NCI-H1930 (cell line): ENCODE measurements at places on chromosomes 3 and 15.

DNA sequence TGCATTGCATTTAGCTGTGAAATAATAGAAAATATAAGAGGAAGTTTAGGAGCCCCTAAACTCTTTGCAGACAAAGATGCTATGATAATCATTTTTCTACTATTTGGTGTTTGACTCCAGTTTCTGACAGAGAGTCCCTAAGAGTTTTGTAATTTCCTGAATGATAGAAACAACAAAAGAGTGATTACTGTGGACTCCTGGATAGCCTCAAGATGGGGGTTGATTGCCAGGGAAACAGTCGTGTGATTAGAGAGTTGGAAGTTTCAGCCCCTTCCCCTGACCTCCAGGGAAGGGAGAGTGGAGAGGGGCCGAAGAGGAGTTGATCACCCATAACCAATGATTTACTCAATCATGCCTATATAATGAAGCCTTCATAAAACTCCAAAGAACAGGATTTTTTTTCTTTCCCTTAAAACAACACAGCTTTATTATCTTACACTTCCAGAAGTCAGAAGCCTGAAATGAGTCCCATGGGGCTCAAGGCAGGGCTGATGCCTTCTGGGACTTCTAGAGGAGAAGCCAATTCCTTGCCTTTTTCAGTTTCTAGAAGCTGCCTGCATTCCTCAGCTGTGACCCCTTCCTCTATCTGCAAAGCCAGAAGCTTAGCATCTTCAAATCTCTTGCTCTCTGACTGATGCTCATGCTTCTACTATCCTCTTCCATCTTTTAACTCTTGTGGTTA, 292.3 kb upstream of the ZPLD1 start:
- DNase-seq, result no peak

DNA sequence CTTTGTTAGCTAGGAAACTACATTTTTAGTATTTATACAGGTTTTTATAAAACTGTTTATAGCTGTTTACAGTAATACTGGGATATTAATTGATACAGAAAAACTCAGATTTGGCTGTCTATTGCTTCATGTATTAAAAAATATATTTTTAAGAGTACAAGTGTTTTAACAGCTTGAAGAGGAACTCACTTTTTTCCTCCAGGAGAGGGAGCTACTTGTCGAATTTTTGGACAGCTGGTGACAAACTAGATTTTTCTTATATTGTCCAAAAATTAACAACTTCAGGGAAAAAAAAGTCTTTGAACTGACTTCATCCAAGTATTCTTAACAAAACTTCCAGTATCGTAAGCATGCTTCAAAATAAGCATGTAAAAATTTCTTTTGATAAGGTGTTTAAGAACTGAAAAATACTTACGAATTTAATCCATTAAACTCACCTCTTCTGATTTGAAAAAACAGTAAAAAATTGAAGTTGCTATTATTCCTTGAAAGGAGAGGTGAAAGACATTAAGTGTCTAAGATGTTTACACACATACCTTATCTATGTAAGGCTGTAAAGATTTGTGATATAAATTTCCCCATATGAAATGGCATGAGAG, 4.0 kb downstream of the DIPK2A start:
- DNase-seq, result no peak

DNA sequence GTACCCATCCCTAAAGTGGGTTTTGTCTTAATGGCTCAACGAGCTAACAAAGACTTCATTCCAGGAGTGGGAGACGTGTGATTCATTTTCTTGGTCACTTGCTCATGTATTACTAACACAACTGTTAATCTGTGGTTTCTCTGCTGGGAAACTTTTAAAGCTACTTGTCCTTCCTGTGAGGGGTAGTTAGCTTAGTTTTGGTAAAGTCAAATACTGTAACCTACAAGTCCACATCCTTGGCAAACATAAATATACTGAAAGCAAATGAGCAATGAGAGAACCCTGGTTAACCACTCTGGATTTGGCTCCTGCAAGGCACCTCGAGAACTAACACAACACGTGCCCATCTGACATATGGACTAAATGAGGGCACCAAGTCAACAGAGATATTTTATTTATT, 19.9 kb downstream of the NOX5 start:
- no peak for DNase-seq

DNA sequence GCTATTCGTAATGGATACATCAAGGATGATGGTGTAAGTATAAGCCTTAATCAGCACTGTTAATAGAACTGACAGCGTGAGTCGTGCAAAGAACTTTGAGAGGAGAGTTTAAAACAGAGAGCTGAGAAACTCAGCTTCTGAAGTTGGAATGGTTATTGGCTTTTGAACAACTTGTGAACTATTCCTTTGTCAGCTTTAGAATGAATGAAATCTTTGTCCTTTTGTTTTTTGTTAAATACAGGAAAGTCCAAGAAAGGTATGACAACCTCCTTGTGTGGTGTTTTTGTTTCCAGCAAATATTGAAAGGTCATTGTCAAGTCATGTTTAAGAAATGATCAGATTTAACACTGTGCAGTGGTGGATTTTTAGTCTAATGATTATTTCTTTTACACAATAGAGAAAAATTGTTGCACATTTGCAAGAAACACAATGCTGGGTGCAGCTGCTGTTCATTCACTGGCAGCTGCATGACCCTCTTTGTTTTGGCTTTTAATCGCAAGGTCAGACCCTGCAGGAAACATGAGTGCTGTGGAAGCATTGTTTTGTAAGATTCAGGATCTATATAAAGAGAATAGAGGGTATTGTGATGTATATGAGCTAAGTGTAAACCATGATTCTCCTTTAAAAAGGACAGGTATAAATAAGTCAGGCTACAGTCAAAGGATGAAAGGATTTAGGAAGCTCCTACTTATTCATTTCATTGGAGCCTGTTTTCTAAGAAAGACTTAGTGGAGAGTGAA, 21.7 kb upstream of the ABHD10 start:
- no peak for DNase-seq

DNA sequence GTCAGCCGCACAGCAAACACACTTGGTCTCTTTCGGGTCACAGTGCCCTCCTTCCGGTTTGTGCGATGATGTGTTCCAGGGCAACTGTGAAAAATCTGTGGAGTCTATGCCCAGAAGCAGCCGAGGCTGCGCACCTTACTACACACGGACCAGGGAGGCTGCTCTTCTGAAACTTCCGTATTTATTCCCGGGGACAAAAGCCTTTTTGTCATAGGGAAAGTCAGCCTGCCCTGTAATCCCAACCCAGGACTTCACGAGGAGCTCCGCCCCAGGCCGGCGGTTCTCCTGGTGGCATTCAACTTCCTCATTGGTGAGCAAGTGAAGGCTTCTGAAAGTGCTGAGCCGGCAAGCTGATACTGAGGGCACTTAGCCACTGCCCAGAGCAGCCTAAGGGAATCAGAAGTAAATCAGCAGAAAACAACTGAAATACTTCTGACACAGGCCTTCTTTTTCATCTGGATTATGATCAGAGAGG, 126.5 kb downstream of the FMN1 start:
- no peak for DNase-seq

DNA sequence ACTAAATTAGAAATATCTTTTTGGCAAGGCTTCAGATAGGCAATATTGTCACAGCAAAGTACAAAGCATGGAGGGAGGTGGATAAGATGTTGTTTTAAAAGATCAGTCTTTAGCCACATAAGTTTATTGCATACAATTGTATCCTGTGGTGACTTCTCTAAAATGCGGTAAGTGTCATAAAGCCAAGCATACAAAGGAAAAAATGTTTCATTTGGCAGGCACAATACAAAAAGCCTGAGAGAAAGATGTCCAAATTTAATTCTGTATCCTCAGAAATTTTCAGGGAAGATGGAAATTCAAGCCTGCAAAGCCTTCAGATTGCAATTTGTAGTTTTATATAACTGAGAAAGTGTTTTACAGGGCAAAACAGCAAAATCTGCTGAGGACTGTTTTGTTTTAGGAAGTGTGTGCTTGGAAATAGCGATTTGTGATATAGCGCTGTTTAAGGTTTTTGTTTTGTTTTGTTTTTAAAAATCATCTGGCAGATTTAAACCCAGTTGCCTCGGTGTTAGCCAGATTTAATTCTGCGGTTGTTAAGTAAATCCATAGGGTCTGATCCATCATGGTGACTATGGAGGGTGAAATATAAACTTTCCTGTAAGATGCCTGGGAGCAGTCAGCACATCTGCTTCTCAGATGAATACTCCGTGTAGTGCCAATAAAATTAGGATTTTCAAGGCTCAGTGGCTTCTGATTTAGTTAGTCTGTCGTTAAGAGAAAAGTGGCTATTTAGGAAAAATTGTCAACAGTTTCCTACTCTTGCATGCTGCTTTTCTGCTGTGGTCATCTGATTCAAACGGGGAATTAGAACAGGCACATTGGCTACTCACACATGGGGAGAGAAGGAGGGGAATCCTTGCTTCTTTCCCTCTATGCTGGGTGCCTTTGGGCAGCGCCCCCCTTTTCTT, 8.0 kb downstream of the KAT2B start:
- no peak for DNase-seq

- no peak for DNase-seq
Observed at GRCh38 chr3:107024551-107025026, 352.6 kb upstream of the CCDC54 start.

DNA sequence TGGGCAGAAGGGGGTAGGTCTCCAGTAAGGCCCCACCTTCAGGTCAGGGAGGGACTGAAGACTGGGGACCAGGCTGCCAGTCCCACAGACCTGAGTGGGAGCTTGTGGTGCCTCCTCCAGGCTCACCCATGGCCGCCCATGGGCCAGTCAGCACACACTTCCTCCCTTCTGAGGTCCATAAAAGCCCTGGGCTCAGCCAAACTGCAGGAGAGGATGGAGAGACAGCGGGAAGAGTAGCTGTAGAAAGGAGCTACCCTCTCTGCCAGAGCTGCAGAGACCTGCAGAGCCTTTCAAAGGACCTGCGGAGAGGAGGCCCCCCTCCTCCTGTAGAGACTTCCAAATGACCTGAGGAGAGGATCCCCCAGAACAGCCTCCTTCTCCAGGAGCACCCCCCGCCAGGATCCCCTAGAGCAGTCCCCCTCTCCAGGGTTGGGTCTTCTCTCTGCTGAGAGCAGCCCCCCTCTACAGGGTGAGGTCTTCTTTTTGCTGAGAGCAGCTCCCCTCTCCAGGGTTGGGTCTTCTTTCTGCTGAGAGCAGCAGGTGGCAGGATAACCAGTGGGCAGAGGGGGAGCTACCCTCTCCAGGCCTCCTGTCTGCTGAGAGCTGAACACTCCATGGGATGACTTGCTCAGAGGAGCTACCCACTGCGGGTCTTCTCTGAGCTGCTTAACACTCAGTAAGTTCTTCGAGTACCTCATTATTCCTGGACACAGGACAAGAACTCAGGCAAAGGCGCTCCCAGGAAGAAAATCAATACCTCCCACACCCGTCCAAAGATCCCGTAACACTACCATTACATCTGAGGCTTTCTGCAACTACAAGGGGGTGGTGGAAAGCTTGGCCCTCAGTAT, 5.0 kb upstream of the SKIC8 start:
- DNase-seq, result no peak

DNA sequence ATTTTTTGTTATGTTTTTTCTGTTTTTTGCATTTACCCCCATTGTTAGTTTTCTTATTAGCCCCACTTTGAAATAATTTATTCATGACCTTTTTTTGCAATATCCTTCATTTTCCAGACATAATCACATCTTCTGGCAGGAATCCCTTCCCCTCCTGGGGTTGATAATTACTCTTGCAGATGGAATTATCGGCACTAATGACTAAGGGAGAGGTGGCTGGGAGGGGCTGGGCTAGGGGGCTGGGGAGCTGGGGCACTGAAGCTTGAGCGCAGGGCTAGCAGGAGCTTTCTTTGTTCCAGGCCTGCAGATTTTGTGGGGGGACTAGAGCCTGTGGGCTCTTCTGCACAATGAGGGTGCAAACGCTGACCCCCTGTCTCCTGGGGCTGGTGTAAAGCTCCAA, 77.8 kb downstream of the RAB11A start:
- no peak for DNase-seq

DNA sequence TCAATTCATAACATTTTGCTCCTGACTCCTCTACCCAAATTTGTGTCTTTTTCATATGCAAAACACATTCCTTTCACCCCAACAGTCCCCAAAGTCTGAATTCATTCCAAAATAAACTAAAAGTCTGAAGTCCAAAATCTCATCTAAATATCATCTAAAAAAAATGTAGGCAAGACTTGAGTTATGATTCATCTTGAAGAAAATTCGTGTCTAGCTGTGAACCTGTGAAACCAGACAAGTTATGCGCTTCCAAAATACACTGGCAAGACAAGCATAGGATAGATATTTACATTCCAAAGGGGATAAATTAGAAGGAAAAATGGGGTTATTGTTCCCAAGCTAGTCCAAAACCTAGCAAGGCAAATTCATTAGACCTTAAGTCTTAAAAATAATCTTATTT, 1302.0 kb upstream of the GBE1 start:
- DNase-seq, result no peak

GRCh38 chr3:182937293-182938051, 42.9 kb downstream of the DCUN1D1 start:
- no peak for DNase-seq

GRCh38 chr3:65922441-65922840, 116.3 kb downstream of the MAGI1 start:
- no peak for DNase-seq

- DNase-seq, result no peak
Observed at GRCh38 chr3:125375950-125376679, 990 bp upstream of the ZNF148 start.

DNA sequence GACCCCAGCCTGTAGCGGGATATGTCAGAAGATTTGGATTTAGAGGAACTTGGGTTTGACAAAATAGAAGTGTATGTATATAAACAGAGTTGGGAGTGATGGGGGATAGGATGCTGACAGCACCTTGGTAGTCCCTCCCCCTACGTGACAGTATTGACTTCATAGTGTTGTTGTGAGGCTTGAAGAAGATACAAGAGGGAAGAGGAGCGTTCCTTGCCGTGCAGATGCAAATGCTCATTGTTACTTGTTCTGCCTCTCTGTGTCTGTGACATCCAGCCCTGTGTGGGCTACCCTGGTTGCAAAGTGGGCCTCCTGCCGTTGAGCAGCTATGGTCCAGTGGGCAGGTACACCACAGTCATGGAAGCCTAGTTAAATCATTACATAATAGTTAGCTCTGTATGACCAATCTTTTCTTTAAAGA, 45.0 kb downstream of the SMAD3 start:
- no peak for DNase-seq
